Hematopoietic multipotent progenitor cell (in vitro differentiated cells): ENCODE measurements at places on chromosomes 6 and 20.

DNA sequence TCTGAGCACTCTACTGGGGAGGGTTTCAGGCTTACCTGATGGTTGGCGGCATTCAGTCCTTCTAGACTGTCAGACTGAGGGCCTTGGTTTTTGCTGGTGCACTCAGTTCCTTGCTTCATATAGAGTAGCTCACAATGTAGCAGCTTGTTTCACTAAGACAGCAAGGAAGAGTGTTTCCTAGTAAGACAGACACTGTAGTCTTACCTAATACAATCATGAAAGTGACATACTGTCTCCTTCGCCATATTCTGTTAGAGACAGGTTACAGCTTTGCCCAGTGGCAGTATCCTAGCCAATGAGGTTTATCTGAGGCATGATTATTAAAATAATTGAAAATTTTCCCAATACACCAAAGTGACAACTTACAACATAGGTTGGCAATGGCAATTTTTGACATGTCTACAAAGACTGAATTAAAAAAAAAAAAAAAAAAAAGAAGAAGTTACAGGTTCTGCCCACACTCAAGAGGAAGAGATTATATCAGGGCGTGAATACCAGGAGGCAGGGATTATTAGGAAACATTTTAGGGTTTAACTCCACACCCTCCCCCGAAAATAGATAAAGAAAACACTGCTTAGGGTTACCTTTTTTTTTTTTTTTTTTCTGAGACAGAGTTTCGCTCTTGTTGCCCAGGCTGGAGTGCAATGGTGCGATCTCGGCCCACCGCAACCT, 66.8 kb downstream of the SCAND1 start:
- peak; percentile 8 for DNase-seq

DNA sequence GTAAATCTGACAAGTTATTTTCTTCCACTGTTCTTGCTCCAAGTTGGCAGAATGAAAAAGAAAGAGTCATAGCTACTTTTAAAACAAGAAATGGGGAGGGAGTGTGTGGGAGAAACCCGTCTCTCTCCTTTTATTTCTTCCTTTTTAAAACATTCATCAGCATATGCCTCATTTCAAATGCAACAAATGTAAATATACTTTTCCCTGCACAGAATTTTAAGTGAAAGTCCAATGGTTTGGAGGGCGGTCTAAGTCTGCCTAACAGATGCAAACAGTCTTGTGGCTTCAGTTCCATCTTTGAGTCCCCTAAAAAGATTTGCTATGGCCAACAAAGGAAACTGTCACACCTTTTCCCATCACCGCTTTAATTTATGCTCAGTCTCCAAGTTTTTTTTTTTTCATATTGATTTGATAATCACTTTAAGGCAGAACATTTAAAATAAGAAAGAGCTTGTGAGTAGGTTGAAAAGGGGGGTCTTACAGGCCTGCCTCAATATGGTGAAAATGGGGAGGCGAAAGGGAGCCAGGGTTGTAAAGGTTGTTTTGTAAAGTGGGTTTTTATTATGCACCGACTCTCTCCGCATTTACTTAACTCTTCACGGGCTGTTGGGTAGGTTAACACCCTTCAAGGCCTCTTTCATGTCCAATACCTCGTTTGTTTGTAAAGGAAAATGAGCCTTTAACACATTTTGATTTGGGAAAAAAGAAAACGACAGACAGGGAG, 4.6 kb downstream of the TFAP2D start:
- no peak for DNase-seq

- no peak for DNase-seq
These were observed 101.8 kb downstream of the KLHL32 start for GRCh38 chr6:97026298-97026697.

GRCh38 chr6:10205892-10206291, 209.0 kb downstream of the TFAP2A start:
- peak; percentile 68 for DNase-seq

DNA sequence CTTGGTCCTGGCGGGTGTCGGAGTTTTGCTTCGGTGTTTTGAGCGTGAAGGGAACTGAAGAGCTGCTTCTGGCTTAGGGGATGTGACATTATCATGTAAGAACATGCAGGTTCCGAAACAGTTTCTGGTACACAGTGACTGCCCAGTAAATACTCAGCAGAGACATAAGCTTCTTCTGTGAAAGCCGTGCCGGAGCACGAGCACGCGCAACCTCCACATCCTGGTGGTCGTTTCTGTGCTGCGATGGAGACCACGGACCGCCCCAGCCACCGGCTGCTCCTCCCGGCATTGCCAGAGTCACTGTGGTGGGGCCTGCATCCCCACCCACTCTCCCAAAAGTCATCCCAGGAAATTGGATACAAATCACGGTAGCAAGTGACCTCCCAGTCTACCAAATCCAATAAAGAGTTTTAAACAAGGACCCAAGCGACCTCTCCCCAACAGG, 18.7 kb downstream of the KIF25 start:
- DNase-seq, result no peak

- DNase-seq, result peak; percentile 81
These were observed 39.8 kb downstream of the HIVEP1 start for GRCh38 chr6:12051861-12052368.

- DNase-seq, result no peak
These were observed 669 bp downstream of the PDCD2 start for GRCh38 chr6:170583756-170584180.

DNA sequence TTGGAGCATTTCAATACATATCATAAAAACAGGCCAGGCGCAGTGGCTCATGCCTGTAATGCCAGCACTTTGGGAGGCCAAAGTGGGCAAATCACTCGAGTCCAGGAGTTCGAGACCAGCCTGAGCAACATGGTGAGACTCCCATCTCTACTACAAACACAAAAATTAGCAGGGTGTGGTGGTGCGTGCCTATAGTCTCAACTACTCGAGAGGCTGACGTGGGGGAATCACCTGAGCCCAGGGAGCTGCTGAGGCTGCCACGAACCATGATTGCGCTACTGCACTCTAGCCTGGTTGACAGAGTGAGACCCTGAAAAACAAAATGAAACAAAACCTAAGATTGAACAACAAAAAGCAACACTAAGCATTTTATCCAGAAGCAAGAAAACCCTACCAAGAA, 47.2 kb downstream of the BACH2 start:
- DNase-seq, result no peak
